ENCODE measurements at places on chromosomes 11 and 22.

GRCh38 chr22:21443057-21443734 is 24.0 kb upstream of the TMEM191C start:
- DNase-seq = no peak

DNA sequence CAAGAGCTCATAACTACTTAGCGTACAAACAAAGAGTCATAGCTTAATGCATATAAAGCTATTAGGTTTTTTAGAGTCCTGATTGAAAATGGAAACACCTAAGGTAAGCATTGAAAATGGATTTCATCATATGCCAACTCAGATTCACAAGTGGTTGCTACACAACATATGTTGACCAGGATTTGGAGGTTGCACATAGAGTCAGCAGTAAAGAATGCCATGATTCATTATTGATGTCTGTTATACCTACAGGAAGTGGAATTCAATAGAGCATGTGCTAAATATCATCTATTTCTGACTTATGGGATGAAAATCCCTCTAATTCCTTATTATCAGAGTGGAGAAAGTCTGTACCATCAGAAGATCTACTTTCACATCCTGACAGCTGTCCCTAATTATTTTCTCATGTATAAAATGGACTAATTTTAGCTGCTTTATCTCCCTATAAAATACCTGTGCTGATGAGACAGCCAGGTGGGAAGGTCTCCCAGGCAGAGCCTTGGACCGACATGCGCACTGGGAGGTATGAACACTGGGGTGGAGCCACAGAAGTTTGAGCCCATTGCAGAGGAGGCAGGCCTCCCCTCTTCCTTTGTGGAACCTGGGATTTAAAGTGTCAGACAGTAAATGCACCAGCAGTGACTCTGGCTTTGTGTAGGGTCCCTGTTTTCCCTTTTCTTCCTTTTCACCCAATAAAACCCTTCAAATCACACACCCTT is 204.2 kb downstream of the AASDHPPT start:
- DNase-seq = no peak

GRCh38 chr11:74142624-74143023 is 28.2 kb downstream of the C2CD3 start:
- no peak for DNase-seq

- DNase-seq = no peak
These were observed 27.0 kb downstream of the RBMXL2 start for GRCh38 chr11:7115780-7116179.

GRCh38 chr22:19407649-19408606 is 23.6 kb downstream of the HIRA start:
- DNase-seq = no peak

GRCh38 chr11:34030382-34030781 is 21.1 kb upstream of the CAPRIN1 start:
- DNase-seq = no peak

GRCh38 chr11:12902791-12903486 is 106.2 kb upstream of the RASSF10 start:
- no peak for DNase-seq

DNA sequence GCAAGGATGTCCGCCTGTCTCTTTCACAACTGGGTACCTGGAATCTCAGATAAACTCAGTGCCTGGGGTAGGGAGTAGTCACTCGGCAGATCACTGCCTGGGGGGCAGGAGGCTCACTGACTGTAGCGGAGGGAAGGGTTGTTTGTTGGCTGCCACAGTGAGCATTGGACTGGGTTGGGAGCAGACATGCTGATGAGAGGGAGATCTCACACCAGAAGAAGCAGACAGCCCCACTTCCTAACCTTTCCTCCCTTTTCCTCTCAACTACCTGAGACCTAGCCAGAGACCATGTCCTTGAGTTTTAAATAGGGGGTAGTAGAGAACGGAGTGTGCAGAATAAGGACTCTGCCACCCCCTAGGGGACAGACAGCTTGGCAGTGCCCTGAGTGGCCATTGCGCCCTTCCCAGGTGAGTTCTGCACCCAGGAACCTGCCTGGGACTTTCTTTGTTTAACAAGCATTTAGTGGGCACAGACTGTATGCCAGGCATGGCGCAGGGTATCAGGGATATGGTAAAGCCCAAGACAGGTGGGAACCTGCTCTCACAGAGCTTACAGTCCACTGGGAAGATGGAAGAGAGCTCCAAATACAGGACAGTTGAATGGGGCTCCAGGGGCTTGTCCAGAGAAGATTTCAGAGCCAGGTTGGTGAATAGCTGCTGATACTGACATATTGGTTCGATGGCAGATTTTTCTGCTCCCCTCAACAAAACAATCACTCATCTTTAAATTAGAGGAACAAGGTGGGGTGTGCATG is 115.7 kb upstream of the NNMT start:
- DNase-seq = peak; percentile 39

- DNase-seq = no peak
These were observed 35.5 kb downstream of the PIWIL4 start for GRCh38 chr11:94602430-94603372.

DNA sequence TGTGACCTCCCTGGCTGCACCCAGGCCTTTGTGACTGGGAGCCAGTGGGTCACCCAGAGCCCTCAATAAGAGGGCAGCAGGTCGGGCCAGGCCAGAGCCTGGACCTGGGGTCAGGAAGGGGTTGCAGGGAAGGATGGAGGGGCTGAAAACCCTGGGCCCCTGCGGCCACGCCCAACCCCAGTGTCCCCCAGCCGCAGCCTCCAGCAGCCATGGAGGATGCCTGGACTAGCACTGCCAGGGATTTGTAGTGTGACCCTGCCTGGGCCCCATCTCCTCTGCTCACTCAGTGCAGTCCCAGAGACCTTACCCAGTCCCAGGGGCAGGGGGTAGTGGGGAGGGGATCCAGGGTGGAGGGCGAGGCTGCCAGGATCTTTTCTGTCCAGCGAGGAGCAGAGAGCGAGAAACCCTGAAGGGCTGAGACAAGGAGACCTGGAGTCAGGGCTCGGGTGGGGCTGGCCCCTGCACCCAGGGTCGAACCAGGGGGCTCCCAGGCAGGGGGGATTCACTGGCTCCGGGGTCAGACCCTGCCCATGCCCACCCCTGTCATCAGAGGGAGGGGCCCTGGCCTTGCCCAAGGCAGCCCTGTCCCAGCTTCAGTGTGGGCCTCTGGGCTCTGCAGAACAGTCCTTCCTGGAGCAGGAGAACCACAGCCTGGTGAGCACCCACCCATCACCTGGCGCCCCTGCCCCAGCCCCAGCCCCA is 187.5 kb downstream of the IGLL1 start:
- no peak for DNase-seq

DNA sequence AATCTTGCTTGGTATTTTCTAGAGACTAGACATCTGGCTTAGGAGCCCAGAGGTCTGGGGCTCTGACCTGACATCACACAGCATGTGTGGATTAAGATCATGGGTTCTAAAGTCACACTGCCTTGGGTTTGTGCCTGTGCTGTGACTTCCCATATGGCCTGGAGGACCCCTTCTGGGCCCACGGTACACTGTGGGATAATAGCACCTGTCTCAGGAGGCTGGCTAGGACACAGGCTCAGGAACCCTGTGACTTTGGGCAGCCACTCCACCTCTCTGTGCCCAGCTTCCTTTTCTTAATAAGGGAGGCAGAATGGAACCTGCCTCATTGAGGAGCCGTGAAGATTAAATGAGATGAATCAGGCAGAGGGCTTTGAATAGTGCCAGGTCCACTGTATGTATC is 99.2 kb upstream of the B3GAT1 start:
- no peak for DNase-seq

DNA sequence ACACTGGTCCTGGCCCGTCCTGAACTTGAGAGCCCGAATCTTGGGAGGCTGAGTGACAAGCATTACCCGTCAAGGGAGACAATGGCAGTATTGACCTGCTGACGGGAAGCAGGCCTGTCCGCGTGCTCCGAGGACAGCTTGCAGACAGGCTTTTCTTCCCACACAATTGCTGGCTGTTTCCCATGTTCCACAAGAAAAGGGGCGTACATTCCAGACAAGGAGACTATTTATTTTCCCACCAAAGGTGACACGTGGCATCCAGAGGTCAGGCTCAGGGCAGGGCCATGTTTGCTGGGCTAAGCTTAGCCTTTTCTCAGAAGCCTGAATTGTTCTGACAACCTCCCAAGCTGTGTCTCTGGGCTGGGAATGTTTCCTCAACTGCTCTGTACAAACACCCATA is 86.9 kb upstream of the SPON1 start:
- no peak for DNase-seq
